Umbilical cord (tissue), 2 donors: ENCODE measurements at places on chromosomes 2 and 18. TPM values are rescaled to one million over a fixed set of nuclear protein-coding genes. Genes with fewer than 3 reads are reported as not detected.

DNA sequence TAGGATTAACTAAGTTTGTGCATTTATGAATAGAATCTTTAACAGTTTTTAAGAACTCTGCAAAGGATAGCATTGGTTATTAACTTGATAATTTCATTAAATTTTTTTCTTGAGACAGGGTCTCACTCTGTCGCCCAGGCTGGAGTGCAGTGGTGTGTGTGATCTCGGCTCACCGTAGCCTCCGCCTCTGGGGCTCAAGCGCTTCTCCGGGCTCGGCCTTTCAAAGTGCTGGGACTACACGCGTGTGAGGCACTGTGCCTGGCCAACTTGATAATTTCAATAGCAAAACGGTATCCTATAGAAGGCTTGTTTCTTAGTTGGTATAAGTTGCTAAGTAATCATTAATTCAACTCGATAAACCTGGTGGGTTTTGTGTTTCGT is 38.0 kb downstream of the ADNP2 start:
- DNase-seq, result peak; percentile 24

The PROKR1 gene
- total RNA-seq, result 0.72 TPM

The SLC14A1 gene
- total RNA-seq, result 15.2 TPM

The MOCOS gene
- total RNA-seq, result 7.0 TPM
